ENCODE measurements at places on chromosomes 11 and 22.
A peak's percentile ranks its signal among the peaks of the same experiment; 100 is the strongest.

DNA sequence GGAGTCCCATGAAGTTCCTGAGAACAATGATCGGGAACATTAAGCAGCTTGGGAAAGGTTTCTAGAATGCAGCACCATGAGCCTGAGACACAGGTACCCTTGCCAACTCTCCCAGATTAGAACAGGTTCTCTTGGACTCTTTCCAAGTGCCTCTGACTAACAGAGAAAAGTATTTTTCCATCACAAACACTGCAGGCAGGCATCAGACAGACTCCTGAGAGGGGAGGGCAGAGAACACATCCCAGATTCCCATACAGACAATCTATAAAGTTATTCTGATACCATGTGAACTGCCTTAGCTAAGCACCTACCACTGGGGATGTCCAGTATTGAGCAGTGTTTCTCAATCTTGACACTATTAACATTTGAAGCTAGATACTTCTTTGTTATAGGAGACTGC is 27.3 kb downstream of the SERGEF start:
- DNase-seq: no peak

DNA sequence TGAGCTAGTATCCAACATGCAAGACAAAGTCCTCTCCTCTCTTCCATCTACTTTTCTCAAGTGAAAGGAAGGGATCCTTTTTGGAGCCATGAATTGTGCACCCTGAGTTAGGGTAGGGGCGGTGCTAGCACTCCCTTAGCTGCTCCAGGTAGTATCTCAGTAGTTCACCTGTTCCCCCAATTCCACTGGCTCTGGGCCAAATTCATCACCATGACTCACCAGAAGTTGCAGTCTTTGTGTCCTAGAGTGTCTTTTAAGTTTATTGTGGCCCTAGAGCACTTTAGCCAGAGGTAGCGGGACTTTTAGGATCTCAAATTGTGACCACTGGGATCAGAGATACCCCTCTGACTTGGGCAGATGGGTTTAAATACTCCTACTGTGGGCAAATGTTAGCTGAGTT is 398.6 kb upstream of the ANO5 start:
- no peak for DNase-seq

- DNase-seq: peak; percentile 22
Observed at GRCh38 chr11:75270896-75271418, 30.4 kb downstream of the TPBGL start.

DNA sequence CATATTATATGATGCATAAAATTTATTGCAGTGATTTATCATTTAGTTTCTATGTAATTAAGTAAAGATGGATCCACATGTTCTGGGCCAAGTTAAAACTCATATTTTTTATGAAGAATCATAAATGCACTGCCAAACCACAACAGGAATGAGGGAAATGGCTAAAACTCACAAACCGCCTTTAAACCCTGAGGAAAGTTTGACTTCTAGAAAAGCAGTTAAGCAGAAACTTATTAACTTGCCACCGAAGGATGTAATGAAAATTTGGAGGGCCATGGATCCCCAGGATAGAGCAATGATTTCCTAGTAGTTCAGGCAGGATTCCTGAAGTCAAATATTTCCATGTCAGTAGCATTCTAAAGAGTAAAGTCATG is 218.3 kb upstream of the CTSC start:
- no peak for DNase-seq

- DNase-seq: no peak
Observed at GRCh38 chr11:39078465-39078864, 2381.0 kb downstream of the LRRC4C start.

- DNase-seq: no peak
Observed at GRCh38 chr22:39253435-39254070, 8.8 kb upstream of the PDGFB start.

GRCh38 chr22:22243033-22243680 is 1.4 kb upstream of the VPREB1 start:
- DNase-seq: no peak

GRCh38 chr11:26953770-26954392 is 40.0 kb upstream of the FIBIN start:
- no peak for DNase-seq

DNA sequence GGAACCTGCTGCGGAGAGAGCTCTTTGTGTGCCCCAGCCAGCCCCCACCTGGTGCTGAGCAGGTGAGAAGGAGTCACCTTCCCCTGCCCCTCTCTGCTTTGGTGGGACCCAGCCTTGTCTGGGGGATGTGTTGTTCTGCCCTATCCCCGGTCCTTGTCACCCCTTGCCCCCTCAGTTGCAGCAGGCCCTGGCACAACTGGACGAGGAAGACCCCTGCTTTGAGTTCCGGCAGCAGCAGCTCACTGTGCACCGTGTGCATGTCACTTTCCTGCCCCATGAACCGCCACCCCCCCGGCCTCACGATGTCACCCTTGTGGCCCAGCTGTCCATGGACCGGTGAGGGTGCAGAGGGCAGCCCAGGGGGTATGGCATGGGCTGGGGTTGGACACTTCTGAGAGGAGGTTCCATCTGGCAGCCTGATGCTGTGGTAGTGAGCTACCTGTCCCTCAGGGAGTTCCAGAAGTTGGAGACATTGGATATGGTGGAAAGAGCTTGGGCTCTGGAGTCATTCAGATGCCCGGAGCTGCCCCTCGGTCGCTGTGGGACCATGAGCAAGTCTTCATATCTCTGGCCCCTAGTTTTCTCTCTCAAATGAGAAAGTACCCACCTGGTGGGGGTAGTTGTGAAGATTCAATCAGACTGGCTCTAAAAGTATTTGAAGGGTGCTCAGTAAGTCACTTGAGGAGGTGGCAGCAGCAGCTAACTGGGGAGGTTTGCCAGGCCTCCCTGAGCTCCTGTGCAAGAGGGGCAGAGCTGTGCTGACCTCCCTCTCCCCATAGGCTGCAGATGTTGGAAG is 4.3 kb downstream of the LARGE2 start:
- DNase-seq: no peak

DNA sequence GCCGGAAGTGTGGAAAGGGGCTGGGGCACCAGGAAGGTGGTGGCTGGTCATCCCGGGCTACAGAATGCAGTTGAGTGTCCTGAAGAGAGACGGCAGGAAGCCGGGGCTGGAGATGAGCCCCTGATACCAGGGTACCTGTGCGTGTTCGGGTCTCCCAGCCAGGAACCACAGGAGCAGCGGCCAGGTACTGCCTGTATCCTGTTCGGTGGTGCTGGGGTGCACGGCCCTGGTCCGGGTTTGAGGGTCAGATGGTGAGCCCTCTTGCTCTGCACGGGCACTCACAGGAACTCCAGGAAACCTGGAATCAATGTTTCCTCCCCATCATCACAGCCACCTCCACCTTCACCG is 253.1 kb upstream of the B3GAT1 start:
- no peak for DNase-seq

GRCh38 chr11:66595245-66595904 is 2.4 kb downstream of the CCS start:
- no peak for DNase-seq

DNA sequence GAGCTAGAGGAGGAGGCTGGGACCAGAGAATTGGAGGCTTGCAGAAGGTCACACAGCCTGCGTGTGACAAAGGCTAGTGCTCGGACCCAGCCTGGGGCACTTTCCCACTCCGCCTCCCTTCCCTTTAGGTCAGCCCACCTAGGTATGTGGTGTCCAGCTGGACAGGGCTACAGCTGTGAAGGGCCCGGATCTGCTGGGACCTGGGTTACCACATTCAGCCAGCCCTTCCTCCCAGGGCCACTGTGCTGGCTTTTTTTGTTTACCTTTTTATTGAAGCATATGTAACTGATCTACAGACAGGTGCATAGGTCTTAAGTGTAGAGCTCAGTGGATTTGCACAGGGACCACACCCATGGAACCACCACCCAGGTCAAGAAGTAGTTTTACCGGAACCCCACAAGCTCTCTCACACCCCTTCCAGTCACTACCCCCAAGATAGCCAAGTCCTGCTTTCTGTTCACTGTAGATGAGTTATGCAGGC is 8.7 kb downstream of the CAPN5 start:
- DNase-seq: no peak

DNA sequence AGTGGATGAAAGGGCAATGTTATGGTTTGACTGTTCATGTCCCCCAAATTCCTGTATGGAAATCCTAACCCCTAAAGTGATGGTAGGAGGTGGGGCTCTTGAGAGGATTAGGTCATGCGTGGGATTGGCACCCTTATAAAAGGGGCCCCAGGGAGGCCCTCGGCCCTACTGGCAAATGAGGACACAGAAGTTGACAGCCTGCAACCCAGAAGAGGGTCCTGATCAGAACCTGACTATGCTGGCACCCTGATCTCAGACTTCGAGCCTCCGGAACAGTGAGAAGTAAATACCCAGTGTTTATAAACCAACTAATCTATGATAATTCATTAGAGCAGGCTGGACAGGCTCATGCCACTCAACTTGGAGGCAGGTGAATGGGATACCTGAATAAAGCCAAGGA is 8.7 kb downstream of the IFITM10 start:
- no peak for DNase-seq

GRCh38 chr11:105132716-105133511 is 6.7 kb downstream of the CARD18 start:
- DNase-seq: no peak

DNA sequence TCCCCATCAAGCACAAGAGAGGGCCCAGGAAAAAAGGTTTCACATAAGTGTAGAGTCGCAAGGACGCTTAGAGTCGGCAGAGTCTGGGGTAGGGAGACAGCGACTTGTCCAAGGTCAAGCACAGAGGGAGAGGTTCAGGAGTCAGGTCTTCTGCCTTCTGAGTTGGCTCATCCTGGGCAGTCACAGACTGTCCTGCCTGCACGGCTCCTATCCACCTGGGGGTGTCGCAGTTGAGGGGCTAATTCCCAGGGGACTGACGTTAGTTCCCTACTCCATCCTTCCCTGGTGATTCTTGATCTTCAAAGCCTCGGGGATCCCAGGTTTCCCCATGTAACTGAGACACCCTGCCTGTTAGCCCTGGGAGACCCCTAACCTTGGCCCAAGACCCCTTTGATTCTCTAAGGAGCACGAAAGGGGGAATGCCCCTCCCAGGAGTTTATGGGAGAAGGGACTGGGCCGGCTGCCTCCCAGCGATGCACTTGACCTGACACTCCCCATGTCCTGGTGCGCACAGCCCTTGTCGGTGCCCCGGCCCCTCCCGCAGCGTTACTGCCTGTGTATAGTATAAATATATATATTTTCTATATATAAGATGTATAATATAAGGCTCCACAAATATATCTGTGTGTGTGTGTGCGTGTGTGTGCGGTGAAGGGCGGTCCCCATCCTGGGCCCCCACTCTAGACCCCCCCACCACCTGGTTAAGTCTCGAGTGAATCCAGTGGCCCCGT is 14.7 kb upstream of the TAB1 start:
- no peak for DNase-seq

GRCh38 chr22:49012712-49013395 is 814.8 kb downstream of the BRD1 start:
- DNase-seq: no peak

GRCh38 chr11:117944554-117944953 is 15.4 kb upstream of the TMPRSS13 start:
- DNase-seq: no peak

DNA sequence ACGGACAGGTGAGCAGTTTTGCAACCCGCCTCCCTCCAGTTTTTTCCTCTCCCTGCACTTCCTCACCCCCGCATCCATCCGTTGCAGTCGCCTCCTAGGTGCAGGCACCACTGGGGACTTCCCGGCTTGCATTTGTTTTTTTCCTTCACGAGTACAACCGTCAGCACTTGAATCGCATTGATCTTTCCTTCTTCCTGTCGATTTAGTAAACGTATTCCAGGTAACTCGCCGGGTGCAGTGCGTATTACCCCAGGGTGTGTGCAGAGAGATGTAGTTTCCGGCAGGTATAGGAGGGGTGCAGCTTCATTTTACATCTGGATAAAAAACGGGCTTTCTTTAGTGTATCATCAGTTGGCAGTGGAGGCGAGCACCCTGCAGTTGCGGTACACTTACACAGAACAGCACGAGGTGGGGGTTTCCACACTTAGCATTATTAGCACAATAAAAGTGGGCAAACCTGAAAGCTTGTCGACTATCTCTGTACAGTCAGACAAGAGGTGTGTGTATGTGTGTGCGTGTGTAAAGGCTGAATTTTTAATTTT is at the start of gene SORL1-AS1:
SORL1-AS1 (minus strand) TSS at position 359 of the 542 bp plus-strand sequence.
- DNase-seq: peak; percentile 60

- DNase-seq: no peak
Observed at GRCh38 chr22:41822317-41823057, 10.4 kb upstream of the SREBF2 start.

GRCh38 chr22:19535001-19535400 is 10.8 kb upstream of the CLDN5 start:
- DNase-seq: no peak

GRCh38 chr11:132123449-132123848 is 753.0 kb downstream of the NTM start:
- DNase-seq: no peak

GRCh38 chr11:19777377-19778102 is 64.9 kb downstream of the NAV2 start:
- DNase-seq: no peak

GRCh38 chr11:60756307-60757032 is at the start of gene MS4A15:
Gene MS4A15 (plus strand): TSS chr11:60756867. CDS start chr11:60763734, 6,867 bp downstream.
- no peak for DNase-seq

DNA sequence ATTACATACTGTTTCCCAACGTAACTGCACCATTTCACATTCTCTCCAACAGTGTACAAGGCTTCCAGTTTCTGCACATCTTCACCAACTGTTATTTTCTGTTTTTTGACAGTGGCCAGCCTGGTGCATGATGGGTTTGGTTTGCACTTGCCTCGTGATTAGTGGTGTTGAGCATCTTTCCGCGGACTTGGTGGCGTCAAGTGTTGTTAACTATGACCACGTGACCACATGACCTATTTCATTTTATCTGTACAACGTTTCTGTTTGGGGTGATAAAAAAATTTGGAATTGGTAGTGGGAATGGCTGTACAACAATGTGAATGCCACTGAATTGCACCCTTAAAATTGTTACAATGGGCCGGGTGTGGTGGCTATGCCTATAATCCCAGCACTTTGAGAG is 2.5 kb upstream of the YPEL1 start:
- no peak for DNase-seq

DNA sequence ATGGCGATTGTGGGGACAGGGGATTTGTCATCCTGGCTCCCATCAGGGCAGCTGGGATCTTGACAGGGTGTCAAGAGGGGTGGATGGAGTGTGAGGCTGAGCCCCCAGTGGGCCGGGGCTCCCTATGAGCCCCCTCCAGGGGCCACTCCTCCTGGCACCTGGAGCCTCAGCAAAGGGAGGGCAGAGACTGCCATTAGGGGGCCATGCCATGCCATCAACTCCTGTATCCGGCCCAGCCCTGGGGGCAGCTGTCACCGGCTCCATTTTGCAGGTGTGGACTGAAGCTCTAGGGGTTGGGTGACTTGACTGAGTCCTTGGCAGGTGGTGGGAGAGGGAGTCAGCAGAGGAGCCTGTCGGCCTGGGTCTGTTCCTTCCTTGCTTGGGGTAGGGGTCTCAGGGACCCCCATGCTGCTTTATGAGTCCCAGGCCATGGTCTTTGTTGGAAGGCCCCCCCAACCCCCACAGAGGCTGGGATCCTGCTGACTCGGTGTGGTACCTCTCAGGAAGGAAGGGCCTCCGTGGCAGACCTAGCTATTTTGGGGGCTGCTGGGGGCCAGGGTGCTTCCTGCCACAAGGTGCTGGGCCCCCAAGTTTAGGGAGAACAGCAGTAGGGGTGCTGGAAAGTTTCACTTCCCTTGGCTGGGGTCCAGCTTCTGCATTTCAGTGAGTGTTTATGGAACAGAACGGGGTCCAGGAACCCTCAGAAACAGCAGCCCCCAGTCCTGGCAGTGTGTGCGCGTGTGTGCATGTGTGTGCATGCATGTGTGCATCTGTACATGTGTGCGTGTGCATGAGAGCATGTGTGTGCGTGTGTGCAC is 1.5 kb downstream of the ACY3 start:
- no peak for DNase-seq

All from activated CD4-positive, alpha-beta T cell treated with anti-CD3 and anti-CD28 coated beads, Interleukin-2, amount 50 U/mL, for 1 hour (primary cell).